ENCODE measurements at places on chromosomes 3 and 15.

GRCh38 chr3:169790219-169790618, 17.0 kb downstream of the MYNN start:
- DNase-seq = no peak

DNA sequence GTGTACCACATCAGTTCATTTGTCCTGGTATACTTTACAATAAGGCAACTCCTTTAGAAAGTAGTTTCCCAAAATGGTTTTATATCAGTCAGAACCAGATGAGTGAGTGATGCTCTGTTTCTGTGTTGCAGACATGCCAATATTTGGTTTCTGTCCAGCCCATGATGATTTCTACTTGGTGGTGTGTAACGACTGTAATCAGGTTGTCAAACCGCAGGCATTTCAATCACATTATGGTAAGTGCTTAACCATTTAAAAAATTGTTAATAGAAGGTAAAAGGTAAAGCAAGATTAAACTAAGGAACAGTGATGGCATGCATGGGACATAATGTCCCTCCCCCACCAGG, 40.0 kb upstream of the SCAANT1 start:
- no peak for DNase-seq

DNA sequence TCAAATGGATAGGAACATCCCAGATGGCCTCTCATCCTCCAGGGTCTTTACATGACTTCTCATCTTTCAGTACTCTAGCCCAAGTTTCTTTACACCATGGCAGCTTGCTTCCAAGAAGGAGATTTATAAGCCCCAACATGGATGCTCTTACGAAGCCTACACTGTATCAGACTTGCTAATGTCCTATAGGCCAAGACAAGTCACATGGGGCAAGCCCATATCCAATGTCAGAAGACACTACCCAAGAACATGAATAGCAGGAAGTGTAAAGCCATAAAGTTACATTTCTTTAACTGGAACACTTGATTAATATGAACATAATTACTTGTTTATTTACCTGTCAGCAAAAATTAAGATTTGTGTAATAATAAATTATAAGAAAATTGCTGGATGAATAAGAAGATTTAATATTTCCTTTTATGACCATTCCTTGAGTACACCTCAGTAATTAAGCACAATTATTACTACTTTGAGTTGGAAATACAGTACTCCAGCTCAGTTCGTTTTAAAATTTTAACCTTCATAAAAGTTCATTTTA, 5.1 kb downstream of the SPESP1 start:
- DNase-seq = no peak

GRCh38 chr3:120033596-120033995, 60.7 kb downstream of the GSK3B start:
- no peak for DNase-seq

- no peak for DNase-seq
These were observed 27.4 kb upstream of the TIPARP start for GRCh38 chr3:156646958-156647357.

GRCh38 chr3:128515967-128516366, 23.0 kb upstream of the GATA2 start:
- no peak for DNase-seq

DNA sequence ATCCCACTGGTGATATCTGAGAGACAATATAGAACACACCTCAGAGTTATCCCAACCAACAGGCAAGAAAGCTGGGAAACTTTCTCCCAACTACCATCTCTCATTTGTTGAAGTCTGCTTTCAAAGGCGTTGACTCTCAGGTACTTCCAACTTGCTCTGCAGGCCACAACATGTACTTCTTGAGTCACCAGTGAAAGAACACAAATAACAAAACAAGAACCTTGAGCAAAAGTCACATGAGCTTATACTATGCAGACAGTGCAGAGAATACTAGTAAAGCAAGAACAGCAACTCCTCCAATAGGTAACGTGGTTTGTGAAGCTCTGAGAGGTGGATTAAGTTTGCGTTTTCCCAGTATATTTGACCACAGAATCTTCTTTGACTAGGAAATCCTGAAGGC, 20.6 kb downstream of the SNTN start:
- DNase-seq = no peak

GRCh38 chr3:72848703-72849081, 447 bp upstream of the SHQ1 start:
- no peak for DNase-seq
